ENCODE measurements at places on chromosomes 4 and X. TPM values are rescaled to one million over a fixed set of nuclear protein-coding genes. Genes with fewer than 3 reads are reported as not detected.
A peak's percentile ranks its signal among the peaks of the same experiment; 100 is the strongest.

DNA sequence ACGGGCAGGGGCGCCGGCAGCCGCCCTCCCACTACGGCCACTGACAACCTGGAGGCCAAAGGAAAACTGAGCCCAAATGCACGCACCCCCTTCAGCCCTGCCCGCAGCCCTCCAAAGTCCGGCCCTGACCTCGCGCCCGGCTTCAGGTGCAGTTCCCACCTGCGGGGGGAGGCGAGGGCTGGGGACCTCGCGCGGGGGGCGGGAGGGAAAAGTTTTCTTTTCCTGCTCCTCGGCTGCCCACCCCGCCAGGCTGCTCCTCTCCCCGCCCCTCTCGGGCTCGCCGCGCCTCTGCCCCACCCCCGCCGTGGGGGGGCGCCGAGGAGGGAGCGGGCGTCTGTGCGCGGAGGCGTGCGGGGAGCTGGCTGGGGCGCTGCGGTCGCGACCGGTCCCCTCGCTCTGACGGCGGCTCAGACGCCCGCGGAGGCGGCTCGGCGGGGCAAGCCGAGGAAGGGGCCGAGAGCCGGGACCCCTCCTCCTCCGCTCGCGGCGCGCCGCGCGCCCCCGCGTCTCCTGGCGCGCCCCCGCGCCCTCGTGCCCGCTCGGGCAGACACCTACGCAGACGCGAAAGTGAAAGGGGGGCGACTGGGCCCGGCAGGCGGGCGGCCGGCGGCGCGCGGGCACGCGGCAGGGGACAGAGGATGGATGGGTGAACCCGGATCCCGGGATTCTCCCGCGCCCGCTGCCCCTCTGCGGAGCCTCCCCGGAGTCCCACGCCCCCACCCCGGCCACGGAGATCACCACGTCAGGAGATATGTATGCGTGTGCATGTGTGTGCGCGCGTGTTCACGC, 3.1 kb upstream of the NR3C2 start:
- DNase-seq: no peak

The PWWP3B gene
- not detected for total RNA-seq

DNA sequence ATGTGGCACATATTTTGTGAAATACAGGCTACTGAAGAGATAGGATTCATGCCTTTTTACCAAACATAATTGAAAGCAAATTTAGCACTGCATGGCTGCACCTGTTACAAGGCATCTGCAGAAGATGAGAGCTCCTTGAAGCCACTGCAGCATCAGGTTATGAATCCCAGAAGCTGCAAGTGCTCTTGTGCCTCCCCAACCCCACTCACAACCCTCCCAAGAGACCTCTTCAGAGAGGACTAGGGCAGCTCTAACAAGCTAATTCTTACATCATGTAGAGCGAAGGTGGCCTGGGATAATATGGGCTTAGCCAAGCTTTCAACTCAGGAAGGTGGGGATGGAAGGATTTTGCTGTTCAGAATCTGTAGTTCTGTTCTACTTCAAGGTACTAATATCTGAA, 27.2 kb downstream of the MFAP3L start:
- no peak for DNase-seq

DNA sequence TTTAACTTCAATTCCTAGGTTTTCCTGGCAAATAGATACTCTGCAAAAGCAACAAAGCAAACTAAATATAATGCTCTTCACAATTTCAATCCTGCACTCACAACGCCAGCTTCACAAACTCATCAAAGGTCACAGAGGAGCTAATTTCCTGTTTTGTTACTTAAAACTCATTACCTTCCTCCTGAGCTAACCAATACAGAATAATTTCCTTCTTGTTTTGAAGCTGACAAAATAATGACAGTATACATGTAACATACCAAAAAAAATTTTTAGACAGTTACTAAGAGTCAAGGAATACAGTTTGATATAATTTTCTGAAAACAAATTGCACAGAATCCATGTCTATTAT, 17.9 kb downstream of the CNOT6L start:
- no peak for DNase-seq

The MAGED4 gene
- 6.9 TPM for total RNA-seq

DNA sequence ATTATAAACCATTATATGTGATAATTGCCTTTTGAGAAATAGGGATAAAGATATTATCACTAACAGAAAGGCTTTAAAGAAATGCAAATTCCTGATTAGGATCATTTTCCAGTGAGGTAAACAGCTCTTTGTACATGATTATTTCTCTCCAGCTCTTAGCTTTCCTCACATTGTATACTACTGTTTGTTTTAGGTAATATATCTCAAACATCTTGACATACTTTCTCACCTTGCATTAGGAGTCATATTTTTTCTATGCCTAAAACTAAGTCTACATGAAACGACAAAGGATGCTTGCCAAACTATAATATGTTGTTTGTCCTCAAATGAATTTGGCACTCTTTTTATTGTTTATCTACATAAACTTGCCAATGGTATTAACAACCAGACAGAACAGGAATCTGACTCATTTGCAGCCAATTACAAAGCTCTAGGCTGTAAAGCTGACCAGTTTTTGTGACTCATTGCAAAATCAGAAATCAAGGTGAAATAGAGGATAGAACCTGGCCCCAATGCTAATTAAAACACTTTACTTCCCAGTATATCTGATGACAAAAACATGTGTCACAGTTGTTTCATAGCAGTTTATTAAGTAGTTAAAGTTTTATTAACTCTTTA, 107.0 kb downstream of the IQCM start:
- DNase-seq: peak; percentile 77

The RAB33A gene
- not detected for total RNA-seq

The SEPSECS gene
- total RNA-seq: 10.0 TPM

DNA sequence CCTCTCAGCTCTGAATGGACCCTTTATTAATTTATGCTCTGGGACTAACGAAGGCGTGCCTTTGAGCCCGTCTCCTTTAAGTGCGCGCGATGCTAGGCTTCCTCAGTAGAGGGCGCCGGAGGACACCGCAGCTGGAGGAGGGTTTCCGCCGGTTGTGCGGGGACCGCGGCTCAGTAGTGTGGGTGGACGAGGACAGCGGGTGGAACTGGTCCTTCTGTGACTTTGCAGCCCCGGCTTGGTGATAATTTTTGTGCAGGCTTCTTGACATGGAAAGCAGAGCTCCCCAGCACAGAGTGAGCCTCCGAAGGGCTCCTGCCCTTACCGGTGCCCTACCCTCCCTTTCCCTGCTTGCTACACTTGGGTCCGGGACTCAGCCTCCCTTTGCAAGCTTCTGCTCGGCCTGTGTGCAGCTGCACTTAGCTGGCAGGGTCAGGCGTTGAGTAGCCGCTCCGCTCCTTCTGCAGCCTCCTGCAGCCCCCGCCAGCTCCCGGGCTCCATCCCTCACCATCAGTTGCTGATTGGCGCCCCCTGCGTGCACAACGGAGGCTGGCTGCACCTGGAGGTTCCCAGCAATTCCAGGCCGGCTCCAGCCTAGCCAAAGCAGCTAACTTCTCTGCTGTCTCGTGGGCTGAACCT, 26.8 kb upstream of the BOD1L1 start:
- DNase-seq: peak; percentile 52

- peak; percentile 69 for DNase-seq
These were observed 18.0 kb downstream of the CRMP1 start for GRCh38 chr4:5874811-5875449.

DNA sequence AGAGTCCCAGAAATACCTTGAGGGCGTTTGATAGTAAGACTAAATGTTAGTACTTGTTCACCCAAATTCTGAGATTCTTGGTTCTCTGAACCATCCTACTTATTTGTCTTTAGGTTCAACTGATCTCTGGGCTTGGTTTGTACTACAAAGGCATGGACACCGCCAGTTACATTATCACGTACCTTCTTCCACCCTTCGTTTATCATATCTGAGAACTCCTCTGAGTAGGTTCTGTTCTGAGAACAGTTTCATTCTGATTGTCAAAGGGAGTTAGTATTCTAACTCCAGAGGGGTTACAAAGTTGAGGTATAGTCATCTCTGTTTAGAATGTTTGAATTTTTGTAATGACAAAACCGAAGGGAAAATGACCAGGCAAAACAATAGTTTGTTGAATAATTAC, 19.3 kb downstream of the ZFX start:
- DNase-seq: no peak

The RNF128 gene
- total RNA-seq: not detected

- peak; percentile 41 for DNase-seq
These were observed 44.1 kb upstream of the SH3RF1 start for GRCh38 chr4:169314906-169315305.

- no peak for DNase-seq
These were observed 244.7 kb downstream of the SLC7A11 start for GRCh38 chr4:137997496-137997895.

DNA sequence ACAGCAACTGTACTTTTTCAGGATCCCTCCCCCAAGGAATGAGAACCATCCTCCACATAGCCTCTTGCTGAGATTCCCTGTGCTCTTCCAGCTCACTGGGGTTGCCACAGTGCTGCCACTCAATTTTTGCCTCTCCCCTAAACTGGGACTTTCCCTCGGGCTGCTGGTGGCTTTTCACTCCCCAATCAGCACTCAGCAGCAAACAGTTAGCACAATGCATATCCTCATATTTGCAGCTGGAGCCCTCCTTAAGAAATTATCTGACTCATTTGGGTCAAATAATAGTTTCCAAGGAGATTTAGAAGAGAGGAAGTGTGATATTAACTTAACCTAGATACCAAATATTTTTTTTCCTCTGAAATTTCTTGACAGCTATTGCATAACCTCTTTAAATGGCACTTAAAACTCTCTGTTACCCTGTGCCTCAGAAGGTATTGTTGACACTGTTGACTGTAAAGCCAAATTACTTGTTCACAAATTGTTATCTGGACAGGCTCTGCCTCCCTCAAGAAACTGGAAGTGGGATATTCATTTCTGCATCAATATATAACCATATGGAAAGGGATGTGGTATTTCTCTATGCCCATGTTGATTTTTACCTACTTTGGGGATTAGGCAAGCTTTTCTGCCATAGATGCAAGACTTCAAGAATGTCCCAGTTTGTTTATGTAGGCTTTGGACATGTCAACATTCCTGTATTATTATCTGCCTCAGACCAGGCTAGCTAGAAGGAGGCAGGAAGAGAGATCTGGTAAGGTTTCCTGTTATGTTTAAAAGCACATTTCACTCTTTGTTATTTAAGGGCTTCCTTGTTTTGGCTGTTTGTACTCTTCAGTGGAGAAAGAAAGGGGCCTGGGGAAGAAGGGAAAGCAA, 58.0 kb downstream of the SEPTIN11 start:
- peak; percentile 50 for DNase-seq

DNA sequence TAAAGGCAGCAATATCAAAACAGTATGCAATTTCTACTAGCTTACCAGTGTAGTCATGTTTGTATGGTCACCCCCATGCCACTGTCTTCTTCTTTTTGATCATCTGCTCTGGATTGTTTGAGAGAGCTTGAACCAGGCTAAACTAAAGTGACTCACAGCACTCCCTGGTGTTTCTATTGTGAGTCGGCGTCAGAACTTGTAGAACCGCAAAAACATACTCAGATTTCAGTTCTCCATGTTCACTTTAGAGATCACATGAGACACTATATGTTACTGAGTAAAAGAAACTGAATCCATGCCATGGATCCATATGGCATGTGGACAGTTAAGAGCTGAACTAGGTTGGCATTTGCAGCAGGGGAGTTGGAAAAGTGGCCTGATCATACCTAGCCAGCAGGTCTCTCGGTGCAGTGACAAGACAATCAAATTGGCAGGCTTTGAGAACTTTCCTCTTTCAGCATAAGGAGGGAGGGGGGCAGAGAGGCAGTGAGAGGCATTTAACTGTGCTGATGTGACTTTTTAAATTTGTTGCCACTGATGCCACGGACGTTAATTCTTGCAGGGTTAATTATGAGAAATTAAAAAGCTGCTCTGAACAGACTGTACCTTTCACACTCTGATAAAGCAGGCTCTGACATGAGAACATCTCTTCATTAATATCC, 88.4 kb downstream of the AFF2 start:
- no peak for DNase-seq

- DNase-seq: no peak
These were observed 11.3 kb downstream of the UCHL1 start for GRCh38 chr4:41267997-41268396.

DNA sequence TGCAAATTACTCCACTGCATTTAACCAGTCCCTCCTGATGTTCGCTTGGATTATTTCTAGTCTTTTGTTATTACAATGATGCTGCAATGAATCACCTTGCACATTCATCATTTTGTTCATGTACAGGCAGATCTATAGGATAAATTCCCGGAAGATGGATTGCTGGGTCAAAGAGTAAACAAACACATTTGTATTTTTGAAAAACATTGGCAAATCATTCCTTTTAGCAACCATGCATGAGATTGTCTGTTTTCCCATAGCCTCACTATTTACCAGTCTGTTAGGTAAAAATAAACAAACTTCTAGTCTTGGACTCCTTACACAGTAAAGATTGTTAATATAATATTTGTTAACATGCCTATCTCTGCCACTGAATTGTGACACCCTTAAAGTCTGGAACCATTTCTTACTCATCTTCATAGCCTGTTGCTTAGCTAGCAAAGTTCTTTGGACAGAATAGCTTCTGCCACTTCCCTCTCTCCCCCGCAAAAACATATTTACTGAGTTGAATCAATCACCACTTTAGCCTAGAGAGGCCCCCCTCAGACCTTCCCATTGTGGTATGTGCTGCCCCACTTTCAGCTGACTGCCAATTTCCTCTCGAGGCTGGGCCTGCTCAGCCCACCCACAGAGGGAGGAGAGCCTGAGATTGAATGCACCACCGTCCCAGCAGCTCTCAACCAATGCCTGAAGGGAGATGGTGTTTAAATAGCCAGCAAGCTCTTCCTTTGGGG, 108.4 kb upstream of the ATXN3L start:
- peak; percentile 83 for DNase-seq

The POLN gene
- total RNA-seq: 0.24 TPM

- peak; percentile 92 for DNase-seq
These were observed 155.2 kb downstream of the ZNF330 start for GRCh38 chr4:141375855-141376254.

The MAGEB17 gene
- 0.55 TPM for total RNA-seq

GRCh38 chrX:108439426-108439942, at the start of gene COL4A5:
Gene COL4A5, plus strand, starts transcription at chrX:108439838. Its CDS starts 288 bp downstream, at chrX:108440126.
- peak; percentile 38 for DNase-seq

The FRAS1 gene
- total RNA-seq: 0.81 TPM

DNA sequence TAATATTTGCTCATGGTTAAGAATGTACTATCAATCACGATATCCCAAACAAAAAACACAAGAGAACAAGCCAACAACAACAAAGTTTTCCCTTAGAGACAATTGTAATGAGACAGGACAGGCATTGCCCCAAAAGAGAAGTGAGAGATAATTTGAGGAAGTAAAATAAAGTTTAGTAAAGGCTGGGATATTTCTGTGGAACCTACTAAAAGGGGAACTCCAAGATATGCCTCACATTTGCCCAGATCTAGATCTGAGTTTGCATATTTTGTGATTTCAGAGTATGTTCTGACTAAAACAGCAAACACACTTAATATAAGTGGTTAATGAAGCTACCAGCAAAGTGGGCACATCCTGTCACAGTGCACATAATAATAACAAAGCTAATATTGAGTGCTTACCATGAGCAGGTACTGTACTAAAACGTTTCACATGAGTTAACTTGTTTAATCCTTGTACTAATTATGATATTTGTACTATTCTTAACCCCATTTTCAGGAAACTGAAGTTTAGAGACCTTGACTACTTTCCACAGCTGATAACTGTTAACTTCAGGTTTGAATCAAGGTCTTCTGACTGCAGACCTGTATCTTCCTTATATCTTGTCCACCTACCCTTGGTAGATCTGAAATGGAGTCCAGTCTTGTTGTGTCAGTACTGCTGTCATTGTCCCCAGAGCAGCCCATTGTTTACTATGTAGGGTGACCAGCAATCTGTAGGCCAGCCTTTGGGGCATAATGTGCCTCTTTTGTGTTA, 26.0 kb upstream of the BMP2K start:
- no peak for DNase-seq

The NXF3 gene
- total RNA-seq: 0.38 TPM

The VCX3A gene
- total RNA-seq: not detected
